Natural killer cell treated with Interleukin-12 subunit alpha and Interleukin-12 subunit beta and Interleukin-15 and Interleukin-18, amount 100 ng/mL, for 72 hours (primary cell): ENCODE measurements at places on chromosomes 16 and 17. TPM values are rescaled to one million over a fixed set of nuclear protein-coding genes. Genes with fewer than 3 reads are reported as not detected.

- no peak overlapping the region for H3K4me3 ChIP-seq
- H3K27me3 ChIP-seq: no peaks in the 10 kb centered on the region
- peaks cover 6% of the 10 kb centered on the region for H3K36me3 ChIP-seq
- DNase-seq: no peak
- no peaks in the 10 kb centered on the region for H3K4me1 ChIP-seq
- no peak overlapping the region for H3K27ac ChIP-seq
Observed at GRCh38 chr16:62135911-62136310, 99.7 kb upstream of the CDH8 start.

DNA sequence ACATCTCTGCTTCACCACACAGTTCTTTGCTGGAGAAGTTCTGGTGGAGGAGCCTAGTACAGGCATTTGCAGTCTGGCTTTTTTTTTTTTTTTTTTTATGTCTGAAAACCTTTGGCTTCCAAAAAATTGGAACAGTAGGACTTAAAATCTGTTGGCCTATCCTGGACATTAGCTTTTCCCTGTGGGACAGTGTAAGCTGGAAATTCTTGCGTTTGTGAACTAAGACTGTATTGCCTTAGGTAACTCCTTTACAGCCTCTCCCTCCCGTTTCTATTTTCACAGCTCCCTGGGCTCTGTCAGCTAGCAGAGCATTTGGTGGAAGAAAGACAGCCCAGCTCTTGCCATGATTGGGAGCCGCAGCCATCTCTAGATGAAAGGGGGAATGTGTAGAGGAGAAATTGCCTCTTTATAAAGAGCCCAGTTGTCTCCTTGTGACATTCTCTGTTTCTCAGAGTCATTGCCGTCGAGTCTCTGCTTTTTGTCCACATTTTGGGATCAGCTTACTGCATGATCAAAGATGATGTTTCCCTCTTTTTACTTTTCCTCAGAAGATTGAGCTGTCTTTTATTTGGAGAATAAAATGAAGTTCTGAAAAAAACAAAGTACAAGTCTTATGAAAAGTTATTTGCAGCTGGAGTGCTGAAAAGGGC is 227.5 kb downstream of the SPECC1 start:
- peaks cover 9% of the 10 kb centered on the region for H3K36me3 ChIP-seq
- no peak overlapping the region for H3K4me3 ChIP-seq
- H3K27me3 ChIP-seq: no peaks in the 10 kb centered on the region
- no peaks in the 10 kb centered on the region for H3K4me1 ChIP-seq

- peaks cover 24% of the 10 kb centered on the region for H3K27me3 ChIP-seq
- no peak overlapping the region for H3K4me3 ChIP-seq
- H3K27ac ChIP-seq: no peak overlapping the region
- no peaks in the 10 kb centered on the region for H3K4me1 ChIP-seq
Observed at GRCh38 chr17:33121756-33122155, 130.1 kb downstream of the SPACA3 start.

SYNRG gene
- total RNA-seq: 68.7 TPM
